Hematopoietic multipotent progenitor cell (in vitro differentiated cells): ENCODE measurements at places on chromosomes 13 and 19. TPM values are rescaled to one million over a fixed set of nuclear protein-coding genes. Genes with fewer than 3 reads are reported as not detected.

ZNF850 gene
- 5.7 TPM for total RNA-seq

GRCh38 chr19:58317476-58318072 lies 9.2 kb upstream of the ZSCAN22 start:
- DNase-seq: peak; percentile 39

- DNase-seq: peak; percentile 17
Measured at GRCh38 chr19:54875506-54875905, 1.5 kb downstream of the FCAR start.

CD79A gene
- total RNA-seq: 17.2 TPM

GRCh38 chr19:13398780-13399726 lies 107.2 kb downstream of the CACNA1A start:
- DNase-seq: no peak

GRCh38 chr13:111486801-111487200 lies 166.4 kb downstream of the TEX29 start:
- DNase-seq: no peak

DNA sequence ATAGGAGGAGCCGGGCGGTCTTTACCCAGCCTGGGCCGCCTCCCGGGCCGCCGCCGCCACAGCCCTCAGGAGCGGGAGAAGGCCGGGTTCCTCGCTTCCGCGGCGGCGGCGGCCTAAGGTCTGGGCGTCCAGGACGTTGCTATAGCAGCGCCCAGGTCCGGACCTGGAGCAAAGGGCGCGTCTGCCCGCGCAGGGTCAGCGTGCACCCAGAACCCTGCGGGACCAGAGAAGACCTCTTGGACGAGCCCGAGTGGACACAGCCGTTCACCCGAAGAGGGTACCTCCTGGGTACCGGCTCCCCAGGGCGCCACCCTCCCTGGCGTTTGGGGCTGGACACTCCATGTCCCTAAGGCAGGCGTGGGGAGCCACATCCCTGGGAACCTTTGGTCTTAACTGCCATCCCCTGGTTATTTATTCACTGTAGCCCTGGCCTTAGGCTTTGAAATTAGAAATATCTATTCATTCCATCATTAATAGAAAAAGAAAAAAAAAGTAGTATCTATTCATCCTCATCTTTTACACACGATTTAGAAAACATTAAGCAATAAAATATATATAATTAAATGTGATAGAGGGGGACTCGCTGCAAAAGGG lies 2.4 kb downstream of the DZIP1 start:
- DNase-seq: no peak

DNA sequence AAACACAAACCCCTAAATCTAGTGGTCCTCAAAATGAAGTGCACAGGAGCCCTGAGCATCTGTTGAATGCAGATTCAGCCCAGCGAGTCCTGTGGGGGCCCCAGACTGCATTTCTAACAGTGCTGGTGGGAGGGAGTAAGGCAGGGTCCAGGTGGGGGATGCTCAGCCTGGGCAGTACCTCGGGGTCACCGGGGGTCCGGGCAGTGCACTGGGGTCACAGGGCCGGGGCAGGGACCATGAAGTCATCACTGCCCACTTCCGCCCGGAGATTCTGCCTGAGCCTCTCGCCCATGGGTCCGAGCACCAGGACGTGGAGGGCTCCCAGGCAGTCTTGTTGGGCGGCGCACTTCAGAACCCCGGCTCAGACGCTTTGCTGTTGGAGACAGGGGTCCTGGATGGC lies 838 bp upstream of the ATP4B start:
- DNase-seq: no peak

GRCh38 chr19:55493052-55493644 lies 4.9 kb downstream of the SSC5D start:
- DNase-seq: no peak

FAM216B gene
- not detected for total RNA-seq

DNA sequence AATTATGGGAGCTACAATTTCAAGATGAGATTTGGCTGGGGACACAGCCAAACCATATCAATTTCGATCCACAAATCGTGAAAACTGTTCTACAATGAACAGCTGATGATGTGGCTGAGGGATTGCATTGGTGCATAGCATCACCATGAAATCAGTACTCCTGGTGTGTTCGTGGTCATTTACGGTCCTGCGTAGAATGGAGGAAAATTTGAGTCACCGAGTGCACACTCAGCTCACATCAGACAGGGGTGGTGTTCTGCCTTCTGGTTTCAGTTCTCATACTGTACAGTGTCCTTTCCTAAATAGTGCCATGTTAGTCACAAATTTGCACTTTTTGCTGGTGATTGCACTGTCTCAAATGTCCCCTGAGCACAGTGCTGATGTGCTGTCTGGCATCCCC lies 39.2 kb downstream of the MYH14 start:
- DNase-seq: no peak

SERP2 gene
- total RNA-seq: 0.54 TPM

KASH5 gene
- 0.27 TPM for total RNA-seq

LYPD5 gene
- 3.5 TPM for total RNA-seq

- DNase-seq: no peak
Measured at GRCh38 chr19:9793071-9793591, 24.6 kb upstream of the ZNF846 start.

MRPS31 gene
- 8.9 TPM for total RNA-seq

DNA sequence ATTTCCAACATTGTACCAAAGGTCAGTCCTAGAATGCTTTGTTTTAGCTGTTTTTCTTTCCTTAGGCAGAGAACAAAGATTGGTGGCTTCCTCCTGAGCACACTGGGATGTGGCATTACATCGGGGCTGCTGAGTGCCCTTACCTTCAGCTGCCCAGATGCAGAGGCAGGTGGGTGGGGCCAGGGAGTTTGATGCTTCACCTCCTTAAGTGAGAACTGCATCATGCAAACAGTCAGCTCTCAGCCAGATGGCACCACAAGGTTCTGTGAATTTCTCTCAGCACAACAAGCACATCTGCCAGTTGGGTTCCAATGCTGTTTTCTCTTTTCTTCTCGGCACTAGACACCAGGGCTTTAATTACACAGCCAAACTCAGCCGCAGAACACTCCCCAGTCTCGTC lies 87.4 kb upstream of the UBL3 start:
- DNase-seq: no peak

- no peak for DNase-seq
Measured at GRCh38 chr13:77299587-77299986, 27.3 kb downstream of the MYCBP2 start.

CHAF1A gene
- 35.3 TPM for total RNA-seq

GRCh38 chr19:31149441-31149941 lies 199.7 kb downstream of the TSHZ3 start:
- DNase-seq: no peak

INSR gene
- total RNA-seq: 52.8 TPM

- peak; percentile 57 for DNase-seq
Measured at GRCh38 chr13:97359181-97360057, 74.5 kb upstream of the RAP2A start.

DNA sequence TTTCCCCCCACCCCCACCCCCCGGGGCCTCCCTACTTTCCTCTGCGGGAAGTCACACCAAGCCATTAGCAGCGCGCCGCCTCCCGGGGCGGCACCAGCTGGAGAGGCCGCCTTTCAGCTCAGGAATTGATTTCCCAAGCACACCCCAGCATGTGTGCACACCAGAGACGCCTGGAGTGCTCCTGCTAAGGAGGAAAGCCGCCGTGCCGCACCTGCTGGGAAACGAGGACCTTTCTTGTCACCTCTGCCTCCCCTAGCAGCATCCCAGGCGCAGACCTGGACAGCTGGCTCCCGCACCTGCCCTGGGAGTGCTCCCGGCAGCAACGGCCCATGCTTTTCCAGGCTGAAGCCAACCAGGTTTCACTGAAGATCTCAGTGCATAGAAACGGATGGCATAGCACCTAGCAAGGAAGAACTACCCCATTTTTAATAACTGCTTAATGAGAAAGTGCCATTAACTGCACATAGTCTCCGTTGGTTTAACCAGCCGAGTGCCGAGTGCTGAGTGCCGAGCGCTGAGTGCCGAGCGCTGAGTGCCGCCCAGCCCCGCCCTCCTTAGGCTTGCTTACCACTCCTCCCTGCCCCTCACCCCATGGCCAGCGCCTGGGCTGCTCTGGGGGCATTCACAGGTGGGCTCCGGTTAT lies 165.0 kb downstream of the USP12 start:
- no peak for DNase-seq

DNA sequence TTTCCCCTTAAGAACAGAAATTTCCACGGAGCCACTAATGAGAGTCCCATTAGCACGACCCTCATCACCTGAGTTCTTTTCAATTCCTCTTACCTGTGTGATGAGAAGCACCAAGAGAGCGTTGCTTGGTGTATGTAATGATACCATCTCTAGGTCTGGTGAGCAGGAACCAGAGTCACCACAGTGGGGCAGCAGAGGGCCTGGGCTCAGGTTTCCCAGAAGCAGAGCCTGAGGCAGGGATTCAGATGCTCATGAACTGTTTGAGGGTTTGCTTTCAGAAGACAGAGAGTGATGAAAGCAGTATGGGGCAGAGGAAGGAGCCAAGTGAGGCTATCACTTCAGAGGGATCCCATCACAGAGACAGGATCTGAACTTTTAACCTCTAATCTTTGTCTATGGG lies 3.1 kb upstream of the PTPRH start:
- DNase-seq: no peak

FKRP gene
- 19.1 TPM for total RNA-seq
